Ammon's horn (tissue), 1 donor: ENCODE measurements at places on chromosomes 16 and 17.
A peak's percentile ranks its signal among the peaks of the same experiment; 100 is the strongest.

GRCh38 chr17:13735861-13736260, 134.1 kb upstream of the HS3ST3A1 start:
- no peak for DNase-seq

DNA sequence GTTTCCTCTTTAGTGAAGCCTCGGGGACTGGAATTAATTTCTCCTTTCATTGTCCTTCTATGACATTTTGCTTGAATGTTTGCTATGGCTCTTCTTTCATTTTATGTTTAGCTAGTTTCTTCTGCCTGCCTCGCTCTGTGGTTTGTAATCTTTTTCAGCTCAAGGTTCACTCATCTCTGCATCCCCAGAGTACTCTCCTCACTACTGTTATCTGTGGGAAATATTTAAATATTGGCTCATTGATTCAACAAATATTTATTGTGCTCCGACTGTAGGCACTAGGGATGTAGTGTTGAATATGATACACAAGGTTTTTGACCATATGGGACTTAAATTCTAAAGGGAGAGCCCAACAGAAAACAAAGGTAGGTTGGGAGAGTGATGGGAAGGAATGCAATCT, 195.9 kb downstream of the PHKB start:
- no peak for DNase-seq

DNA sequence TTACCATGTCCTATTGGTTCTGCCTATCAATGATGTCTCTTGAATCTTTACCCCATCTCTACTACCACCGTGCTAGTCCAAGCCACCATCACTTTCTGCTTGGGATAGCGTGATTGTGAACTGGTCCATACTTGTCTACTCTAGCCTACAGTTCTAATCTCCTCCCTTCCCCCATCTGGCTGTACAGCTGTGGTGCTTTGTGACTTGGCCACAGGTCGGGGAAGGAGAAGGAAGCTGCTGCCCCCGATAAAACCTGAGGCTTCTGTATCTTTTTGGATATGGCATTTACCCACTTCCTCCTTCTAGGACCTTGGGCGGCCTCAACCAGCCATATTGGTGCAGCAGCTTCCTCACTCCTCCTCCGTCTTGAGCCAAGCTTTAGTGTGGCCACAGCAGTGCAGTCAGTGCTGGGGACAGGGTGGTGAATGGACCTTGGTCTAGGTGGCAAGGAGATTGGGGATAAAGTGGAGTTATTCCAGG, 314 bp upstream of the ITGA2B start:
- DNase-seq, result no peak

- DNase-seq, result peak; percentile 27
These were observed 120.9 kb downstream of the METRNL start for GRCh38 chr17:83200231-83200699.
